ENCODE measurements at places on chromosomes 3 and 15.

GRCh38 chr3:65952842-65953241 lies 85.9 kb downstream of the MAGI1 start:
- no peak for DNase-seq
- H3K4me3 ChIP-seq: no peak overlapping the region
- peak overlapping the region; percentile 81 for H3K27ac ChIP-seq
- peaks cover 20% of the 10 kb centered on the region for H3K4me1 ChIP-seq

GRCh38 chr3:14620512-14620911 lies 31.1 kb upstream of the CCDC174 start:
- H3K27ac ChIP-seq: no peak overlapping the region
- no peaks in the 10 kb centered on the region for H3K36me3 ChIP-seq
- H3K4me3 ChIP-seq: no peak overlapping the region
- H3K27me3 ChIP-seq: no peaks in the 10 kb centered on the region
- H3K4me1 ChIP-seq: no peaks in the 10 kb centered on the region

- no peak overlapping the region for H3K27ac ChIP-seq
- no peak for DNase-seq
- no peaks in the 10 kb centered on the region for H3K36me3 ChIP-seq
- H3K4me3 ChIP-seq: no peak overlapping the region
Measured at GRCh38 chr15:43294091-43294706, 27.5 kb upstream of the TGM5 start.

DNA sequence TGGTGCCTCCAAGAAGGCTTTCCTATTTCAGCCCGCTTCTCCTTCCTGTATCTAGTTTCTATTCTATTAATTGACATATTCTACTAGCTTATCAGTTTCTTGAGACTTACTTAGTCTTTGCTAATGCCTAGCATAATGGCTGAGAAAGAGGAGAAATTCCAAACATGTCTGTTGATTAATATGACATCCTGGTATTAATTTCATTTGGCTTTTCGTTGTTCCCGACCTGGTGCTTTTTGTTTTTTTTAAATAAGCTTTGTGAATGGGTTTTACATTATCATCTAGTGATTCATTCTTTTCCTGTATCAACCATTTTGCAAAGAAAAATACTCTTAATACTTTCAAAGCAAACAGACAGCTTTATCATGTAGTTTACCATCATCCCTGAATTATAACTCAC lies 13.1 kb downstream of the WDR53 start:
- H3K36me3 ChIP-seq: no peaks in the 10 kb centered on the region
- no peak overlapping the region for H3K27ac ChIP-seq
- no peaks in the 10 kb centered on the region for H3K27me3 ChIP-seq
- no peak overlapping the region for H3K4me3 ChIP-seq
- no peaks in the 10 kb centered on the region for H3K4me1 ChIP-seq
- no peak for DNase-seq

- DNase-seq: no peak
- H3K4me1 ChIP-seq: no peaks in the 10 kb centered on the region
- no peaks in the 10 kb centered on the region for H3K36me3 ChIP-seq
- H3K4me3 ChIP-seq: no peak overlapping the region
- no peak overlapping the region for H3K27ac ChIP-seq
Measured at GRCh38 chr15:33304924-33305323, 5.8 kb upstream of the RYR3 start.

DNA sequence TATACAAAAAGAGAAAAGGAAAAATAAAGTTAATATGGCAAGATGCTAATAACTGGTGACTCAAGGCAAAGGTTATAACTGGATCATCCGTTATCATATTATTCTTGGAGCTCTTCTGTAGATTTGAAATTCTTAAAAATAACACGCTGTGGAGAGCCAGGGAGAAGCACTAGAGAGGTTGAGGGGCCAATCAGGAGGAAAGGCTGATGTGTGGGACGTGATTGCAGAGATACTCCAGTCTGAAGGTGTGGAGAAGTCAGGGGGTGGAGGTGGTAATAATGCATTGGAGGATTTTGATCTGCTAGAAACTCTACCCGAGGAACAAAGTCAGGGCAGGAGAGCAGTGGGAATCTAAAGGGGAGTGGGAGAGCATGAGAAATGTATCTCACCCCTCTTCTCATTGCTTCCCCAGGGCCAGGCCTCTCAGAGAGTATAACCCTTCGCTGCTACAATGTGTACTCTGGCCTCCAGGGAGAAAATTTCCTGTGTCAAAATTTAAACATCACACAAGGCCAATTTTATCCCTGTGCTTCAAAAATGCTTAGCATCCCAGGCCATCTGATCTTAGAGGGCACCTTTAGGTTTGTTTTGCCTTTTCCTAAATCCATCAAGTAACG lies 211.5 kb upstream of the SEMA6D start:
- no peaks in the 10 kb centered on the region for H3K36me3 ChIP-seq
- no peaks in the 10 kb centered on the region for H3K27me3 ChIP-seq

GRCh38 chr3:141401573-141402475 lies 33.5 kb downstream of the ZBTB38 start:
- peaks cover 16% of the 10 kb centered on the region for H3K36me3 ChIP-seq
- peak; percentile 86 for DNase-seq
- H3K4me1 ChIP-seq: peaks cover 23% of the 10 kb centered on the region
- H3K27me3 ChIP-seq: no peaks in the 10 kb centered on the region

DNA sequence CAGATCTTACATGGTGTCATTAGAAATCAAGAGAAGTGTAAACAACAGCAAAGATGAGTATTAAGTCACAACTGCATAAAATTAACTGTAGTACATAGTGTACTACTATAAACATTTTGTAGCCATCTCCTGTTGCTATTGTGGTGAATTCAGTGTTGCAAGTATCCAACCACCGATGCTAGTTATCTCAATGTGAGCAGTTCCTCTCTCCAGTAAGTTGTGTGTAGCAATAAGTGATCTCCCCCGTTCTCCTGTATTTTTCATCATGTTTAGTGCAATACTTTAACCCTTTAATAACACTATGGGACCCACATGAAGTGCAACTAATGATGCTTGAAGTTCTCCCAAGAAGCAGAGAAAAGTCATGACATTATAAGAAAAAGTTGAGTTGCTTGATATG lies 264.7 kb upstream of the KCNH8 start:
- H3K27ac ChIP-seq: no peak overlapping the region
- DNase-seq: no peak
- H3K4me1 ChIP-seq: no peaks in the 10 kb centered on the region
- H3K4me3 ChIP-seq: no peak overlapping the region
- H3K36me3 ChIP-seq: no peaks in the 10 kb centered on the region
- H3K27me3 ChIP-seq: no peaks in the 10 kb centered on the region

DNA sequence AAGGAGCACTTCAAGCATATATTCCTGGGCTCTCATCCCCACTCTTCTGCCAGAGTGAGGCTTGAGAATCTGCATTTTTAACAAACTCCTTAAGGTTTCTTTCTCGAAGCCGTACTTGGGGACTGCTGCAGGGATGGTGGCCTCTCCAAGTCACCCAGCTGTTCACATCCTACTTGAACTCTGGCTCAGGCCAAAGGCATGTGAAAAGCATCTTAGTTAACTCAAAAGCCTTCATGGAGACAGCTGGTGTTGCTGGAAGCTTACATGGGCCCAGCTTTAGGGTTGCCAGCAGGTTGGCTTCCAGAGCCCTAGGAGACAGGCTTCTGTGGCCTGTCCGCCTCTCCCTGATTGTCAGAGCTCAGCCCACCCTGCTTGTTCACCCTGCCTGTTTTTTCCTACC lies 139.2 kb downstream of the THSD4 start:
- DNase-seq: no peak
- H3K27me3 ChIP-seq: no peaks in the 10 kb centered on the region
- H3K36me3 ChIP-seq: no peaks in the 10 kb centered on the region

- no peaks in the 10 kb centered on the region for H3K27me3 ChIP-seq
- no peaks in the 10 kb centered on the region for H3K36me3 ChIP-seq
- no peak overlapping the region for H3K4me3 ChIP-seq
- DNase-seq: no peak
- H3K4me1 ChIP-seq: peaks cover 12% of the 10 kb centered on the region
Measured at GRCh38 chr3:19950316-19950715, 3.4 kb downstream of the RAB5A start.

DNA sequence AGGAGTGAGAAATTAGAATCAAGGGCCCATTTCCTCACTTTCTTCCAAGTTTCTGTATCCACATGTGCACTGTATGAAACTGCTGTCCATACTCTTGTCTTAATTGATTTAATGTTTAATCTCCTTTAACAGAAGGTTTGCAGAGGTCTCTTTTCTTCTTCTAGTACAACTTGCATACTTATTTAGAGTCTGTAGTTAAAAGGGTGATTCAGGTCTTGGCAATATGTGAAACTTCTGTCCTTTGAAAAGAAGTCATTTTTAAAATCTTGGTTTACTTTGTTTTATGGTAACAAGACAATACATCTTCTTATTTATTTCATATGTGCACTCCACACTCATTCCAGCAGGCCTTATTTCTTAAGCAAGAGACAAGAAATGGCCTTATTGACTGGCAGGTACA lies 25.8 kb downstream of the TMEM45A start:
- no peaks in the 10 kb centered on the region for H3K27me3 ChIP-seq
- no peaks in the 10 kb centered on the region for H3K36me3 ChIP-seq
- H3K4me1 ChIP-seq: no peaks in the 10 kb centered on the region
- no peak for DNase-seq

GRCh38 chr15:31349233-31350141 lies 22.9 kb downstream of the KLF13 start:
- H3K27ac ChIP-seq: no peak overlapping the region
- no peak for DNase-seq
- H3K4me1 ChIP-seq: peaks cover 70% of the 10 kb centered on the region
- no peaks in the 10 kb centered on the region for H3K27me3 ChIP-seq

- H3K36me3 ChIP-seq: no peaks in the 10 kb centered on the region
- H3K27me3 ChIP-seq: no peaks in the 10 kb centered on the region
- DNase-seq: peak; percentile 34
- no peak overlapping the region for H3K4me3 ChIP-seq
- H3K4me1 ChIP-seq: no peaks in the 10 kb centered on the region
- H3K27ac ChIP-seq: no peak overlapping the region
Measured at GRCh38 chr3:5238545-5238944, 51.0 kb downstream of the EDEM1 start.

DNA sequence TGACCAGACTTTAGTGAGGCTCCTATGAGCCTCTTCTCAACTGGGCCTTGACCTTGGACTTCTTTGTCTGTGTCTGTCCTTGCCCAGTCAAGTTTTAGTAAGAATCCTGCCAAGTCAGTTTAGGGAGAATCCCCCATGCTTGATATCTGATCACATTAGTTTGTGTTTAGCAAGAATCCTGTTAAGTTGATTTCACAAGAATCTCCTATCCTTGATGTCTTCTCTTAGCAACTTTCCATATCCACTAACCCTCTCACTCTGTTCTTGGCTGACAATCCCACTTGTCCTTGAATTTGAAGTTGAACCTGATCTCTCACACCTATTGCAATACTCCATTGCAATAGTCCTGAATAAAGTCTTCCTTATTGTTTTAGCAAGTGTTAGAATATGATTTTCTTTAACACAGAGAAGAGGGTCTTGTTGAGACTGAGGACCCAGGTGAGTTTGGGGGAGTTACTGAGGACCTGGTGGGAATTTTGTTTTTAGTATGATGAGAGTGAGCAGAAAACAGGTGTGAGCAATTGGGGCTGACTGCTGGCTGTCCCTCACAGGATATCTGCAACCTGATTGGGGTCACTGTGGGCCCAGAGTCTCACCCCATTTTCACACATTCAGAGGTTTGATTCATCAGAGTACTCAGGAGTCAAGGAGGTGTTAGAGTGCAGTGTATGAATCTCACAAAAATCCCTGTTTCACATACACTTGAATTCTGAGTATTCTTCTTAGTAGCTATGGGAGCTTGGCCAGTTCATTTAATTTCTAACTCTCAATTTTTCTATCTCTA lies 39.9 kb upstream of the TNFAIP8L3 start:
- H3K36me3 ChIP-seq: no peaks in the 10 kb centered on the region
- no peak overlapping the region for H3K27ac ChIP-seq
- no peaks in the 10 kb centered on the region for H3K4me1 ChIP-seq
- no peaks in the 10 kb centered on the region for H3K27me3 ChIP-seq

GRCh38 chr3:38636464-38636863 lies 13.0 kb downstream of the SCN5A start:
- H3K4me3 ChIP-seq: no peak overlapping the region
- no peak overlapping the region for H3K27ac ChIP-seq
- DNase-seq: peak; percentile 44
- no peaks in the 10 kb centered on the region for H3K27me3 ChIP-seq

GRCh38 chr3:18061737-18062656 lies 319.6 kb upstream of the TBC1D5 start:
- DNase-seq: no peak
- no peaks in the 10 kb centered on the region for H3K27me3 ChIP-seq
- no peak overlapping the region for H3K4me3 ChIP-seq
- no peaks in the 10 kb centered on the region for H3K4me1 ChIP-seq
- no peak overlapping the region for H3K27ac ChIP-seq

DNA sequence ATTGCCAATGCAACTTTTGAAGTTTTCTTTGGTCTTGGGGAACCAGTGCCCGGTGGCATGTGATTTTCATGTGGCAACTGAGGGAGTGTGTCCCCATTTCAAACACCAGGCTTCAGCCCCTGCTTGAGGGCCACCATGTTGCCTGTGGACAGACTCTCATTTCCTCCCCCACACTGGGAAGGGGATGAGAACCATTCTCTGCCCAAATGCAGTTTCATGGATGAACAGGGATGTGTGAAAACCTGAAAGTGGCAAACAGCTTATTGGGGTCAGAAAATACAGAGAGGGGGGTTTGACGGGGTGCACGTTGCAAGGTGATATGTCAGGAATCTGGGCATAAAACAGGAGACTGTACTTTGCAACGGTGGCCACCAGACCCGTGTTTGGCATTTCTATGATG lies 6.3 kb downstream of the FAM107A start:
- H3K4me3 ChIP-seq: no peak overlapping the region
- no peaks in the 10 kb centered on the region for H3K36me3 ChIP-seq
- no peaks in the 10 kb centered on the region for H3K27me3 ChIP-seq
- H3K27ac ChIP-seq: no peak overlapping the region
- H3K4me1 ChIP-seq: no peaks in the 10 kb centered on the region

DNA sequence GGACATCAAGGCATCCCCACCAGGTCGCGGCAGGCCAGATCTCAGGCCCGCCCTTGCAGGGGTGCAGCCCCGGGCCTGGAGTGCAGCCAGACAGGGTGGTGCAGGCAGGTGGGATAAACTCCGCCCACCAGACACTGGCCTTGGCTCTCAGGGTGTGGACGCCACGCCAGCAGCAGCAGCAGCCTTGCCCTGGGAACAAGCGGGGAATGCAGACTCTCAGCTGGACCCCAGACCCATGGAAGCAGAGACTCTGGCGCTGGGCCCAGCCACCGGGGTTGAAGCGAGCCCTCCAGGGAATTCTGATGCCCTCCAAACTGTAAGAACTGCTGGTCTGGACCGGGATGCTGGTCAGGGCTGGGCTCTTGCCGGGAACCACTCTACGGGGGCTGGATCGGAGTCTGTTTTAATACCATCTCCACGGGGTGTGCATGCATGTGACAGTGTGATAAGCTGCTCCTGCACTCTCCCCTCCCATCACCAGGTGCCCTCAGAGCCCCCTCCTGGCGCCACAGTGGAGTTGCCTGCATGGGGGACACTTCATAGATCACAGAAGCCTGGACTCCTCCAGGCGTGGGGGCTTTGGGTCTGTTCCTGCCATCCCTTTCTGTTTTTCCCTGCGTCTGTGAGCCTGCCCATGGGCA lies 142.7 kb downstream of the NSMCE3 start:
- H3K4me3 ChIP-seq: no peak overlapping the region
- no peaks in the 10 kb centered on the region for H3K36me3 ChIP-seq
- DNase-seq: peak; percentile 47
- H3K27me3 ChIP-seq: no peaks in the 10 kb centered on the region
- H3K4me1 ChIP-seq: no peaks in the 10 kb centered on the region
- no peak overlapping the region for H3K27ac ChIP-seq

GRCh38 chr15:96351761-96352603 lies 21.5 kb downstream of the NR2F2 start:
- H3K36me3 ChIP-seq: peaks cover 2% of the 10 kb centered on the region
- DNase-seq: peak; percentile 75
- H3K27me3 ChIP-seq: no peaks in the 10 kb centered on the region
- H3K4me1 ChIP-seq: peaks cover 32% of the 10 kb centered on the region

Data from kidney (tissue), 22 donors.